ENCODE measurements at places on chromosomes 13 and 19. TPM values are rescaled to one million over a fixed set of nuclear protein-coding genes. Genes with fewer than 3 reads are reported as not detected.

The GIPC3 gene
- under 0.01 TPM for total RNA-seq

The CCL25 gene
- not detected for total RNA-seq

The C1QTNF9B gene
- 1.2 TPM for total RNA-seq

The IGFL1 gene
- total RNA-seq, result not detected

The ZFR2 gene
- not detected for total RNA-seq

The KIR3DL2 gene
- not detected for total RNA-seq

The ZNF540 gene
- 0.50 TPM for total RNA-seq

The MEGF8 gene
- total RNA-seq, result 36.0 TPM

All from uterine smooth muscle cell (primary cell).